Foreskin fibroblast (primary cell): ENCODE measurements at places on chromosomes 16 and 17.

- peak; percentile 63 for DNase-seq
These were observed 615 bp downstream of the NHERF2 start for GRCh38 chr16:2027024-2028010.

DNA sequence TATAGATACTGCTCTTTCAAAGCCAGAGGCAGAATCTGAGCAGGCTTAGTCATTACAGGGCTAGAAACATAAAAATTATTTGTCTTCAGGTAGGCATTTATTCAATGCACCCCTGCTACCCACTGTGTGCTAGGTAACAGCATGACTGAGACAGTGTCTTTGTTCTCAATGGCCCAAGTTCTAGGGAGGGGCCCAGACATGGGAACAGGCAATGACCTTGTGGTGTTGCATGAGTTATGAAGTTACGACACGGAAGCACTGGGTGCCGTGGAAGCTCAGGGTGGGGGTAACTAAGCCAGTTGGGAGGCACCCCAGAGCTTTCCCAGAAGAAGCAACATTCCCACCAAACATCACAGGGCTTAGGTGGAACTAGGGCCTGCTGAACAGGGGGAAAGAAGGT, 87.0 kb downstream of the CPPED1 start:
- no peak for DNase-seq

GRCh38 chr17:9982159-9982558, 77.1 kb upstream of the RCVRN start:
- no peak for DNase-seq

DNA sequence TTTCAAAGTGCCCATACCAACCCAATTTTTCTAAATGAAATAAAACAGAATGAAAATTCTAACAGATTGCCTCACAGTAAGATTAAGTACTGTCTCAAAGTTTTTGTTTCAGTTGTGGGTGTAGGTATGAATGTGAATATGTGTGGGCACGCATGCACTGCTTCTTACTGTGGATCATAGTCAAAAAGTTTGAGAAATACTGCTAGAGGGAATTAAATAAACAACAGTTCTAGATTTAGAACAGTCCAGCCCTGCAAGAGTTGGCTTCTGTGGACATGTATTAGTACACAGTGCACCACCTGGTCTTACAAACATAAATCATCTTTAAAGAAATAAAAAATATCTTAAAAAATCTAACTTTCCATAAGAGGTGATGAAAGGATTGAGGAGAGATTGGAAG, 8.4 kb downstream of the ZNF652 start:
- DNase-seq: no peak

GRCh38 chr16:58828901-58829545, 94.9 kb upstream of the GOT2 start:
- DNase-seq: no peak

GRCh38 chr17:42660692-42661345, 1.7 kb downstream of the TUBG2 start:
- DNase-seq: peak; percentile 74

DNA sequence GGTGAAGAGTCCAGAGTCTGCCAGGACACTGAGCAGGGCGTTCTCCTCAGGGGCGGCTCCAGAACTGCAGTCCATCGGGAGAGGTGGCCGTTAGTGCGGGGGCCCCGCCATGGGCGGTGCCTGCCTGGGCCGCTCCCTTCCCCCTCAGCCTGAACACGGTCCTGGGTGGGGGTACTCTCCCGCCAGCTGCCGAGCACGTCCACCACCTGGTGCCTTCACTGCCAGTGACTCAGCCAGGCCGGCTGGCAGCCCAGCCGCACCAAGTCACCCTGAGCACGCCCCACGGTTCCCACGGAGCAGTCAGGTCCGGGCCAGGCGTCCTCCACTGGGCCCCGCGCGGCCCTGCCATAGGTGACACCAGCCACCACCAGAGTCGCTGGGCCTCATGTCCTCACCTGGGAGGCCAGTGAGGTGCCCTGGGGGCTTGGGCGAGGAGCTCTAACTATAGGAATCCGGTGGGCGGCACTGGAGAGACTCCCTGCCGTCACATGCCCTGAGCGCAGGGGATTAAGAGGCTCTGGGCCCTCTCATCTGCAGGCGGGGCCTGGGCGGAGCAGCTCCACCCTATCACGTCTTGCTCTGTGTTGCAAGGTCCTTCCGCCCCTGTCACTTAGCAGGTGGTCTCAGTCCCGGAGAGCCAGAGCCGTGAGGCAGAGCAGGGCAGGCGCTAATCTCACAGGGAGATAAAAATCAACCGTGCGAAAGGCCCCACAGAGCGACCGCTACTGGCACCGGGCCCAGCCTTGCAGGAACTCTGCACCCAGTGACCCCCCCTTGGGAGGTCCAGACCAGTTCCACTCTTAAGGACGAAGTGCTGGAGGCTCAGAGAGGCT, 14.3 kb downstream of the PIEZO1 start:
- DNase-seq: peak; percentile 38

DNA sequence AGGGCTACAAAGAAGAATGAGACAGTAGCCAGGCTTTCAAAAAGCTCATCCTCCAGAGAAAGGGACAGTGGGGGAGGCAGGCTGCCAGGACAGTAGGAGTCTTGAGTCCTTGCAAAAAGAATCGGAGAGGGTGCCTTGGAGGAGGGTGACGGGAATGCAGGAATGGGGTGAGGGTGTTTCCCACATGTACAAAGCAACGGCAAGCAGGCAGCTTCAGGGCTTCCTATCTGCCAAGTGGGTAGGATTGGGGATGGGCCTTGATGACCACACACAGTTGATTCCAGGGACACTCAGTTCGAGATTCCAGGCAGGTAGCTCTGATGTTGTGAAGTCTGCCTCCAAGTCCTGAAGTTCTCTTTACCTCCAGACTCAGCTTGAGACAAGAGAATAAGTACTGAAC, 54.4 kb downstream of the C17orf67 start:
- no peak for DNase-seq

DNA sequence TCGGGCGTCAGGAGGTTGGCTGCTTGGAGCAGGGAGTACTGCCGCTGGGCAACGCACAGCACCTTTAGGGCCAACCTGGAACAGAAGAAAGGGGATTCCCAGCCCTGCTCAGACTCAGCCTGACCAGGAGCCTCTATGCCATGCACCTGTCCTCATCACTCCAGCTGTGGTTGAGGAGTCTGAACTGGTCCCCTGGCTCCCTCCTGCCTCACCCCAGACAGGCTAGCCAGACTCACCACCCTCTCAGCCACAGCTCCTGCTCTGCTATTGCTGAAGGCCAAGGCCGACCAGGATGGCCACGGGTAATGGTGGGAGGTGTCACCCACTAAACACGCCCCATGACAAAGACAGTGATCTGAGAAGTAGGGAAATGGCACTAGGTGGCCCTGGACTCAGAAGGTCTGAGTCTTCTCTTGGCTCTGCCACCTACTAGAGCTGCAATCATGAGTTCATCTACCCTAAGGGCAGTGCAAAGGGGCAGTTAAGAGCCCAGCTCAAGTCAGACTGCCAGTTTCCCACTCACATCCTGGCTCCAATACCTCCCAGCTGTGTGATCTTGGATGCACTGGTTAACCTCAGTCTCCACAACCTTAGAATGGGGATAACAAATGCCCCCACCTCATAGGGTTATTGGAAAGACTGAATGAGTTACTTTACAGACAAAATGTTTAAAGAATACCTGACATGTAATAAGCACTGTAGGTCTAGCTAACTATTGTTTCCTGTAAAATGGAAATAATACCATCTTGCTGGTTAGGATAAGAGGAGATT, 13.8 kb upstream of the GFAP start:
- no peak for DNase-seq

DNA sequence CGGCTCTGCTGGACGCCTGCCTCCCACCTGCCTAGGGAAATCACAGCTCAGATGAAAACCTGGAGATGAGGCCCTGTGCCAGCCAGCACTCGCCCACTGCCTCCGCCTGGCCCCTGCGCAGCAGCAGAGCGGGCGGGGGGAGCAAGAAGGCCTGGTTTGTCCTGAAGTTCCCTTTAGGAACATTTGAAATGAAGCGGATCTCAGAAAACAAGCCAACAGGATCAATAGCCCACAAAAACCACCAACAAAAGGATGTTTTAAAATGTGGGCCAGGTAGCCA, 48.0 kb downstream of the RBFOX3 start:
- DNase-seq: no peak

- DNase-seq: no peak
These were observed 306.9 kb upstream of the RBFOX1 start for GRCh38 chr16:7025616-7026190.

GRCh38 chr16:7990626-7991260, 599.6 kb downstream of the TMEM114 start:
- DNase-seq: no peak

DNA sequence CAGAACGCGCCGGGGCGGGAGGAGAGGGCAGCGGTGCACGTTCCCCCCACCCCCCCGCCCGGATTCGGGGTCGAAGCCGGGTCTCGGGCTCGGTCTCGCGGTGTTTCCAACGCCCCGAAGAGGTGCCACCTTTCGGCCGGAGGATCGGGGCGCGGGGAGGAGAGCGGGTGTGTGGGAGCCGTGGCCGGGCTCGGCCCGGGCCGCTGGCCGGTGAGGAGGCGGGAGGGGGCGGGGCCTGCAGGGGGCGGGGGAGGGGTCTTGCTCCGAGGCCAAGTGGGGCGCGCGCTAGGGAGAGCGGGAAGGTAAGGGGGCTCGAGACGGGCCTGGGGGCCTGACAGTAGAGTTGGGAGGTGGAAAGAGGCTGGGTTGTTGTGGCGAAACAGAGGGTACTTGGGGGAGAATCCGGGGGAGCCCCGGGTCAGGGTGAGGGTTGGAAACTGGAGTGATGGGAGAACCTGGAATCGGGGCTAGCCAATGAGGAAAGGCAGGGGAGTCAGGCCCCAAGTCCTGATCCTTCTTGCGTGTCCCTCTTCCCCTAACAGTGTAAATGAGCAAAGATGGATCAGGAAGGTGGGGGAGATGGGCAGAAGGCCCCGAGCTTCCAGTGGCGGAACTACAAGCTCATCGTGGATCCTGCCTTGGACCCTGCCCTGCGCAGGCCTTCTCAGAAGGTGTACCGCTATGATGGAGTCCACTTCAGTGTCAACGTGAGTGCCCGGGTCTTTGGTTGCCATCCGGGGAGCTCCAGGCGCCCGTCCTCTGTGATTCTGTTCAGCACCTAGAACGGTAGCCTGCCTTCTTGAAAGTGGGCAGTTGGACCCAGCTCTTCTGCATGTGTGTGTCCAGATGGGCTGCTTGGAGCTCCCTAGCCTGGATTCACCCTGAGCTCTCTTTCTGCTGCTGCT, 873 bp downstream of the SETD1A start:
- peak; percentile 41 for DNase-seq

DNA sequence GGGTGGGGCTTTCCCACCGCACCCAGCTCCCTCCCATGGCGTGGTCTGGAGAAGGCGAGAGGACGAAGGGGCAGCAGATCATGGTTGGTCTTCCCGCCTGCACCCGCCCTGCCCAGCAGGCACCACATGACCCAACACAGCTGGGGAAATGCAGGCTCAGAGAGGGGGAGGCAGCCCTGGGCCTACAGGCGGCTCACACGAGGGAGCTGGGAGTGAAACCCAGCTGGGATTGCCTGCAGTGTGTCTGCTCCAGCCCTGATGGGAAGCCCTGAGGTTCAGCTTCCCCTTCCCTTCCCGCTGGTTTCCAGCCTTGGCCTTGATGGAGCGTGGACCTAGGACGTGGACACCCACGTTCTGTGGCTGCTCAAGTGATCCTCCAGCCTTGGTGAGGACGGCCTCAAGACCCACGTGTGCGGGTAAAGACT, 20.0 kb upstream of the PABPN1L start:
- no peak for DNase-seq

- no peak for DNase-seq
These were observed 19.4 kb upstream of the SDK2 start for GRCh38 chr17:73663614-73664013.

DNA sequence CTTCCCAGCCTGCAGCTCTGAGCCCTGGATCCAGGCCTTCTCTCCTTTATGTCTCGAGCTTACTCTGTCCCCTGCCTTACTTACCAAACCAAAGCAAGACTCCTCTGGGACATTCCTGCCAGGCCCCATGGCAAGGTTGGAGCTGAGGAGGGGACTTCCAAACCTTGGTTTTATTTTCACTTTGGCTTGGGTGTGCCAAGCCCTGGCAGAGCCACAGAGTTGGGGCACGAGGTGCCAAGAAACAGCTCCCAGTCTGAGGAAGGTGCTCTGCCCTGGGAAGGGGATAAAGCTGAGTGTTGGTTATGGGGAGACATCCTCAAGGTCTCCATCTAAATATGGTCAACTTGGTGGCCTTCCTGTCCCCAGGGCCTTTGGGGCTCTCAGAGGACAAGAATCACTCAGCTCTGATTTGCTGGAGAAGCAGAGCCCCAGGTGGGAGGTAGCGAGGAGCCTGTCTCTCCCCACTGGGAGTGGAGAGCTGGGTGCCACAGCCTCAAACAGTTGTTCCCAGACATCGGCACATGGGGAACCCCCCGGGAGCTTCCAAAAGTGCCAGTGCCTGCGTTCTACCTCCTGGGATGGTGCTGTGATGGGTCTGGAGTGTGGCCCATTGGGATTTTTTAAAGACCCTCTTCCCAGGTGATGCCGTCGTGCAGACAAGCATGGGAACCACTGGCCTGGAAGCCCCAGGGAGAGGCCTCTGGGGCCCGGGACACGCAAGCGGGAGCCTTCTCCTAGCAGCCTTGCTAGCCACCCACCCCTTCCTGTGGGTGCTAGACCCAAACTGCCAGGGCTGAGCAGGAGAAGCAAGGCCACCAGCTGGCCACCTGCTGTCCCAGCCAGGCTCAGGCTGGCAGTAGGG, 10.3 kb downstream of the NLRC5 start:
- no peak for DNase-seq
